Cardiac septum (tissue), 1 donor: ENCODE measurements at places on chromosomes 5 and 9. TPM values are rescaled to one million over a fixed set of nuclear protein-coding genes. Genes with fewer than 3 reads are reported as not detected.

REEP2 gene
- total RNA-seq = 10.8 TPM

SPATA31D4 gene
- total RNA-seq = not detected

PTPA gene
- total RNA-seq = 204 TPM

GCNT4 gene
- total RNA-seq = 0.62 TPM

CCL27 gene
- not detected for total RNA-seq

INSL6 gene
- not detected for total RNA-seq

SLC6A3 gene
- 0.19 TPM for total RNA-seq

PRDM9 gene
- total RNA-seq = not detected

KCNMB1 gene
- total RNA-seq = 5.7 TPM

OR1J2 gene
- total RNA-seq = not detected

FAM153A gene
- total RNA-seq = 9.3 TPM

HTR1A gene
- total RNA-seq = not detected

ECSCR gene
- total RNA-seq = 20.1 TPM

TAS2R1 gene
- not detected for total RNA-seq

SLC34A3 gene
- total RNA-seq = not detected

RGMB gene
- 14.4 TPM for total RNA-seq

TLR4 gene
- total RNA-seq = 7.5 TPM

IRX2 gene
- total RNA-seq = 3.2 TPM

SPDL1 gene
- total RNA-seq = 4.6 TPM

PHYHD1 gene
- 21.9 TPM for total RNA-seq

ANGPTL2 gene
- total RNA-seq = 41.4 TPM

GOLGA1 gene
- total RNA-seq = 22.1 TPM

GTF3C5 gene
- 27.6 TPM for total RNA-seq
